ENCODE measurements at places on chromosomes 3 and 15.

GRCh38 chr3:67692621-67693020 lies 38.2 kb upstream of the SUCLG2 start:
- no peak for DNase-seq

DNA sequence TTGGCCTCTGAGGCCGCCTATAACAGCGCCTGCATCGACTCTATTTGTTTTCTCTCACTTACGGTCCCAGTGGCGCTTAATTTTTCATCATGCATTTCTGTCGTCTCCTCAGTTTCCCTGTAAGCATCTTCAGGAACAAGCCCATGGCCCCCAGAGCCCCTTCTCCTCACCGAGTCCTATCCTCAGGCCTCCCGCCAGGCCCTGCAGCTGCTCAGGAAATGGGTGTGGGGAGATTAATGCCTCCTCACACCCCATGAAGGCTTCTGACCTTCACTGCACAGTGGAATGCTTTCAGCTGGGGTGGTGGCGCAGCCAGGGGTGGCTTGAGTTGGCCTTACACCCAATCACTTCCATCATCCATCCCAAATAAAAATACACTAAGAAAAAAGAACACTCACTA lies 260.4 kb downstream of the FAM43A start:
- DNase-seq, result no peak

GRCh38 chr15:77870195-77871065 lies 207.1 kb downstream of the TBC1D2B start:
- DNase-seq, result peak; percentile 73

DNA sequence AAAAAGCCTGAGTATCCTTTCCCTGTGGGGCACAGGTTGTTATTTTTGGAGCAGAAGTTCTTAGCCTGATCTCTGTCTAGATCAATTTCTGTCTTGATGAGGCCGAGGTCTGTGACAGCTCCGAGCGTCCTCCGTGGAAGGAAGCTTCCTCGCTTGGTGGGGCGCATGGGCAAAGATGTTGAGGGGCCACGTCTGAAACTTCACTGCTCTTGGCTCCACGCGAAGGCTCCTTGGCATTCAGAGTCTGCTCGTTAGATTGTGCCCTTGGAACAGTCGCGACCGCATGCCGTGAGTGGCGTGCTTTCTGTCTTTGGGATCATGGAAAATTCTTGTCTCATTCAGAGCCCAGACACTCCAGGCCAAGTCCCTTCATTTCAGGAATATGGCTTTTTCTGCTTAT lies 13.7 kb downstream of the GRK7 start:
- no peak for DNase-seq

DNA sequence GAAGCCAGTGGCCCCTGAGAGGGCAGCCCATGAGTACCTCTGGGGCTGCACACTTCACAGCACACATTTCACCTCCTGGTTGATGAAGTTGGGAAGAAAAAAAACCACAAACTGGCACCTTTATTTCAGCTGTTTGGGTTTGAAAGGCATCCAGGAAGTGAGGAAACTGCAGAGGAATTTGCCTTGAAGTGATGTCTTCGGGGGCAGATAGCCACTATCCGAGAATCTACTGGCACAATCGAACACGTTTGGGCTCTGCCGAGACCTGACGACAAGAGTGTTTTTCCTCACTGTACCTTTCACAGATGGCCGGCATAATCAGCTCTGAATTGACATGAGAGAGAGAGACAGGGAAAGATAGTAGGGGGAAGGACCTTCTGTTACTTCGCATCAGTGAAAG lies 59.7 kb downstream of the LRIG1 start:
- DNase-seq, result no peak

DNA sequence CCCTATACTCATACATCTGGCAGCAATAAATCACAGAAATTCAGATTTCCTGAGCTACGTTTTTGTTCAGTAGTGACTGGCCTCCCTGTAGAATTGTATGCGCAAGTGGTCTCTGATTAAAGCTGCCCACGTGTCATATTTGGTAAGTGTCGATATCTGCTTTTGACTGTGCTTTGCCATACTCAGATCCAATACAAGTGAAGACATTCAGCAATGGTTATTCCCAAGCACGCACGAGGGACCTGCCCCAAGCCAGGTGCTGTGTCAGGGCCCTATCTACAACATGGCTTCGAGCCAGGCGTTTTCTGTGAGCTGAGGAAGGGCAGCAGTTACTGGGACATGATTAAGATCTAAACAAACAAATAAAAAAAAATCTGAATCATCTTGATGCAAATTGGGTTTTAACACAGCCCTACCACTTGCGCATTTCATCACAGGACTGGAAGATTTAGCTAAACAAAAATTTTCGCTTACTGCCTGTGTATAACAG lies 47.2 kb upstream of the ICE2 start:
- DNase-seq, result no peak

DNA sequence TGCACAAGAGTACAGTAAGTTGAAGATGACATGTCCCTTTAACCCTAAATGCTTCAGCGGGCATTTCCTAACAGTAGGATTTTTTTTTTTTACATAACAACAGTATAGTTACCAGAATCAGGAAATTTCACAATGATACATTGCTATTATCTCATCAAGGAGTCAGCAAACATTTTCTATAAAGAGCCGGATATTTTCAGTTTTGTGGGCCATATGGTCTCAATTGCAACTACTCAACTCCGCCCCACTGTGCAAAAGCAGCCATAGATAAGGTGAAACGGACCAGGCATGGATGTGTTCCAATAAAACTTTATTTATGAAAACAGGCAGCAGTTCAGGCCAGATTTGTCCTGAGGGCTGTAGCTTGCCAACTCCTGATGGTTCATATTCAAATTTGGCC lies 130.6 kb downstream of the SMAD6 start:
- DNase-seq, result no peak

- peak; percentile 19 for DNase-seq
These were observed 69.5 kb downstream of the KLF15 start for GRCh38 chr3:126287536-126288241.

DNA sequence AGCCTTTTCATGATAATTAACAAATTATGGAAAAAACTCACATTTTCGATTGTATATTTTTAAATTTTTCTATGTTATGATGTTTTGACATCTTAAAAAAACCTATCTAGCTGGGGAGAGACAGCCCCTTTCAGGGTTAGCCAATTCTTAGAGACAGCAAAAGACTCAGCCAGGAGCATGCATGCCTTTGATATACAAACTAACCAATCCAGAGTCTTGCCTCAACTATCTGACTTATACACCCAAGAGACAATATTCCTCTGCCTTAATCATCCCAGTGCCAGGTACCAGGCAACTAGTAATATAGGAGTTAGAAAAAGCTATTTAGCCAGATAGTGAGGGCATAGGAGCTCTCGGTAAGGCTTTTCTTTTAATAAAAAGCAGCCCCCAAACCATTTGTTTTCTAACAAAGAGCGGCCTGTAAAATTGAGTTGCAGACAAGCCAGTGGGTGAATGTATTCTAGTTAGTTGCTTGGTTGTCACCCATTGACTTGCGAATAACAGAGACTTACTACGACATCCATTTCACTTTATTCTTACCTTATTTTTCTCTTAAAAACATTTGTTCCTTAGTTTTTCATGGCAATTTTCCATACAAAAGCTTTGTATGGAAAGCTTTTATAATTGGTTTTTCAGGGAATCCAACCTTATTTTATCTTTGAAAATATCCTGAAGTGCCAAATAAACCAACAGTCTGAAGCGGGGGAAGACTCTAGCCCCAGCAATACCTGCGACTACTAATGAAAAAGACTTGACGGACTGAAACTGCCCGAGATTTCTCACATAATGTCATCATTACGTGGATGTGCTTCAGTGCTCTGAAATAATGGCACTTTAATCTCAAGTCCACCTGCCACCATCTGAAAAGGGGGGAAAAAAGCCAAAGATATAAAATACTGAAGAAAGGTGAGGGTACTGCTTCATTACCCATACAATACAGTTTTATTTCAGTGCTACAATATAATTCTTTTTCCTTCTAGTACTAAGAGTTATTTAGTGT lies 64.6 kb upstream of the ATP2C1 start:
- DNase-seq, result no peak

DNA sequence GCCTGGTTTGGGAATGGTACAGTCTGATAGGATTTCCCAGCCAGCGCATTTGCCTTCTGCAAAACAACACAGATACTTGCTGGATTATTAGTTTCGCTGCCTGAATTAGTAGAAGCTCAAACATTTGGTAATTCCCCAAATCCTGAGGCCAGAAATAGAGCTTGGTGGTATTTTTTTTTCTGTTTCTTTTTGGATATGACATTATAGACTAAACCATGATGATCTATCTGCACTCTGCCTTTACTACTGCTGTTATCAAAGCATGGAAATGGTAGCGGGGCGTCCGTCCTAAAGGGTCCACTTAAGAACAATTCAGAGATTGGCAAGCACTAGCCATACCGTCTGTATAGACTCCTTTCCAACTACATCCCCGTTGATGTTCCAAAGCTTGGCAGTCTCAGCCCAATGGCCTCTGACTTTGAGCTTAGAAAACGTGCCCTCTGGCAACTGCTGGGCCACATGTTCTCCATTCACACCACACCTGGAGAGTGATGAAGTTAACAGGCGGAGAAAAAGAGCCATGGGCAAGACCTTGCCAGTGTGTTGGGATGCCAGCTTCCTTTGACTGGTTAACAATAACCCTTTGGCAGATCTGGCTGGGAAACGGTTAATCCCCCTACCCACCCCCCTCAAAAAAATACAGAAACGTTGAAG lies 241.0 kb upstream of the NR2F2 start:
- no peak for DNase-seq

Data from stimulated activated CD8-positive, alpha-beta memory T cell treated with anti-CD3 and anti-CD28 coated beads, Interleukin-4, amount 100 ng/mL, for 48 hours (primary cell).